ENCODE measurements at places on chromosomes 1 and 21.

DNA sequence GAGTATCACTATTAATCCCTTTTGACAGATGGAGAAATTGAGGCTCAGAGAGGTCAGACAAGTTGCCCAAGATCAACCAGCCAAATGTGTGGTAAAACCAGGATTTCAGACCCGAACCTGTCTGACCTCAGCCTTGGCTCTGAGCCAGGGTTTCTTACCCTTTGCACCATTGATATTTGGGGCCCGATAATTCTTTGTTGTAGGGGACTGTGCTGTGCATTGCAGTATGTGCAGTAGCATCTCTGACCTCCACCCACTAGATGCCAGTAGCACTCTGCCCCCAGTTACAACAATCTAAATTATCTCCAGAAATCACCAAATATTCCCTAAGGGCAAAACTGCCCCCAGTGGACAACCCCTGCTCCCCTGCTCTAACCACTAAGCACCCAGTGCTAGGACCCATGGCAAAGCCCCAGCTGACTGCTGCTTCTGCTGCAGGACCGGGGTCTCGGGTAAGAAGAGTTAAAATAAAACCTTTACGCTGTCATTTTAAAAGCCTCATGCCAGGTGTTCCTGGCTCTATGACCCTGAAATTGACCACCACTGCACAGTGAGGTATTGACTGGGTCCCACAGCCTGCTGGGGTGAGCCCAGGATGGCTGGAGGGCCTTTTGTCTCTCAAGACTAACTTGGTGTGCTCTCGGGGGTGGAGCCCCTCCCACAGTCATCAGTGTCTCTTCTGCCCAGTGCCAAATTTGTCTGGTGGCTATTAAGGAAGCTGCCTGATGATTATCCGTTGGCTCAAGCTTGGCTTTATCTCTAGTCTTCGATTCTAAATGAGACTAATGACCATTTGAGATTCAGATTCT, 5.6 kb upstream of the MAN1C1 start:
- DNase-seq, result no peak

- no peak for DNase-seq
Measured at GRCh38 chr1:30371888-30372791, 351.2 kb downstream of the MATN1 start.

GRCh38 chr1:89616844-89617627, 15.9 kb upstream of the LRRC8C start:
- no peak for DNase-seq

- DNase-seq, result no peak
Measured at GRCh38 chr1:18923756-18924211, 21.4 kb upstream of the ALDH4A1 start.

- DNase-seq, result no peak
Measured at GRCh38 chr1:181660621-181661020, 177.3 kb downstream of the CACNA1E start.

- no peak for DNase-seq
Measured at GRCh38 chr1:159803956-159804689, 2.0 kb downstream of the FCRL6 start.

DNA sequence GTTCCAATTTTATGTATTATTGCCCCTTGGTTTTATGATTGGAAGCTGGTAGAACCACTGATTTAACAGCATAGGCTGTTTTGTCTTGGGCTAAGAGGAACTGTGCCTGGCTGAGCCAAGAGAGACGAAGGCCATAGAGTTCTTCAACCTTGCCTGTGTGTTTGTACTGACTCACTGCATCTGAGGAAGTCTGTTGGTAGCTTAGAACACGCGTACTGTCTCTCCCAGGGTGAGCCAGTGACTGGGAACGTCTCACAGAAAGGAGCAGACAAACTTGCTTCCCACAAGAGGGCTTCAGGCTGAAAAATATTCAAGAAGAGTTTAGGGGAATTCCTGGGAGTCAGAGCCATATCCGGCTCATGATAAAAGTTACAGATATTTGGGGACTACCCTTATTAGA, 14.9 kb downstream of the TMEM51 start:
- no peak for DNase-seq

DNA sequence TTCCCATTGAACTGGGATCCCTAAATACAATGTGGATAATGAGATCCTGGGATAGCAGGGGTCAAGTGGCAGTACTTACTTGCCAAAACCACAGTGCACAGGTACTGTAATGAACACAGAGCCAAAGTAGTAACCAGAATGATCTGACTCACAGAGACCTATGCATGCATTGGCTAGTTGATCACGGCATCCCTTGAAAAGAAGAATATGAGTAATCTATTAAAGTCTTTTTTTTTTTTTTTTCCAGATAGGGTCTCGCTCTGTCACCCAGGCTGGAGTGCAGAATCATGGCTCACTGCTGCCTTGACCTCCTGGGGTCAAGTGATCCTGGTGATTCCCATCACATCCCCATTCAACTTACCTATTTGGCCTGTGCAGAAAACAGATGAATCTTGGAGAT, 29.4 kb upstream of the EIF4G3 start:
- no peak for DNase-seq

DNA sequence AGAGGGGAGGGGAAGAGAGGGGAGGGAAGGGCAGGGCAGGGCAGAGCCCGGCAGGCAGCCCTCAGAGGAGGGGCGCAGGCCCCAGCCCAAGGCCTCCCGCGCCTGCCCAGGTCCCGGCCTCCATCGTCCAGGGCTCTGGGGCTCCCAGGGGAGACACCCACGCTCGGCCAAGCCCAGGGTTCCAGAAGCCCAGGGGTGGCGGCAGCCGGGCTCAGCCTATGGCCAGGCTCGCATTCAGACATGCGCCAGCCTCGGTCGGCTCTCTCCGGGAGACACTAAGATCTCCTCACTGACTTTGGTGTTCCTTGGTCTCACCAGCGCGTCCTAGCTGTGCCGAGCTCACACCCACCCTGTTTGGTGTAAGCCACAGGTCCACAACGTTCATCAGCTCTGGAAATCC, 7.1 kb upstream of the ANKRD65 start:
- DNase-seq, result no peak

GRCh38 chr1:47894410-47895278, 102.5 kb downstream of the TRABD2B start:
- peak; percentile 15 for DNase-seq

DNA sequence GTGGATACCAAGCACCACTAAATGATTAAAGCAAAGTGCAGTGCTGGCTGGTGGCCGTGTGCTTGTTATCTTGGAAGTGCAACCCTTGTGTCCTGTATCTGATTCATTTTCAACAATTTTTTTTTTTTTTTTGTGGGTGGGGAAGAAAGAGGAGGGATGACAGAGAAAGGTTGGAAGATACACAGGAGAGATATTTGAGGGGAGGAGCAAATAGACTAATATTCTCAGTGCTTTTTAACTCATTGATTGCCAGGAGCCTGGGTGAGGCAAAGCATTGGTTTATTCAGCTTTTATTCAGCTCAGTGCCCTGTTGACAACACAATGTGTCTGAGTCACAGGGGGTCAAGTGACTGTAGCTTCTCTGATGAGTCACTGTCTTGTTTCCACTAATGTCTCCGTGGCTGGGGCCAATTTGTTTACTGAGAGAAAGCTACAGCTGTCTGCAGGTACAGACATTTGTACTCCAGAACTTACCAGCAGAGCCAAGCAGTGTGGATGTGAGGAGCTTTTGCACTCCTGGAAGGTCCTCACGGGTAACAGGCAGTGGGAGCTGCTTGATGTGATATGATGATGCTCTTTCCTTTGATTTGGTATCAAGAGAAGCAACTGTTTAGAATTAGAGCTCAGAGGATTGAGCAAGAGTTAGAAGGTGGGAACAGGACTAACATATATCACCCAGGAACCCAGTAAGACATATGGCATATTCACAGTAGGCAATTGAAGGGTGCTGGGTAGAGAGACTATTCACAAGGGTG, 23.6 kb upstream of the DNM3 start:
- DNase-seq, result no peak

GRCh38 chr1:53957194-53957818, 11.2 kb downstream of the LRRC42 start:
- DNase-seq, result no peak

GRCh38 chr1:153651771-153652170, 6.7 kb upstream of the SNAPIN start:
- no peak for DNase-seq

GRCh38 chr1:39877980-39878956, 5.0 kb downstream of the TRIT1 start:
- no peak for DNase-seq

DNA sequence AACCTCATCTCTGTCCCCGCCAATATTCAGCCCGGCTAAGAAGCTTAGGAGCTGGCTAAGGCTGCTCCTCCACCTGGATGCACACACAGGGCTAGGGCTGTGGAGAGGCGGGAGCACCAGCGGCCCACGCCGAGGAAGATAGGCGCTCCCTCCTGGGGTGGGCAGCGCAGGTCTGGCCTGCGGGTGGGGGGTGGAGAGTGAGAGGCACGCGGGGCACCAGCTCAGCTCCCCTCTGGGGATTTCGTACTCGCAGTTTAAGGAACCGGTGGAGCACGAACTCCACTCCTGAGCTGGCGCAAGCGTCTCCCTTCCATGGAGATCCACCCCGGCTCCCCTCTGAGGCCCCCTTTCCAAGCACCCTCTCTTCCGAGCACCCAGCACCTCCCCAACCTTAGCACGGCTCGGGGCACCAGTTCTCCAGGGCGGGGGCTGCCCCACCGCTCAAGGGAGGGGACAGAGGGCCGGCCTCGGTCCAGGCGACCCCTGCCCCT, 433 bp upstream of the KAZN start:
- no peak for DNase-seq
